Liver (tissue), 10 donors: ENCODE measurements at places on chromosomes 5 and 9.

DNA sequence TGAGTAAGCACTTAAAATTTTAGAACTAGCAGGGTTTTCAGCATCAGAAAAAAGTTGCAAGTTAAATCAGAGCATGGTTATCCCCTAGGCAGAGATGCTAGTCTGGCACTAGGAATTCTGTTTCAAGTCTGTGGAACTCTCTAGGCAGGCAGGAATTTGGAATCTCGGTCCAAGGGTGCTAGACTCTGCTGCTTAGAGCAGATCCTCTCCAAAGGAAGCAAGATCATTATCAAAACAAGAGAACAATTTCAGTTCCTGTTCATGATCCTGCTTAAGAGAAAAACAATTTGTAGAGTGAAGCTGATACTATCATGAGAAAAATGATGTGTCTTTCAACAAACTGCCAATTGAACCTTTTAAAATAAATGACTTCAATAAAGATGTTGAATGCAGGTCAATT, 420.7 kb downstream of the KIF4B start:
- DNase-seq, result no peak

DNA sequence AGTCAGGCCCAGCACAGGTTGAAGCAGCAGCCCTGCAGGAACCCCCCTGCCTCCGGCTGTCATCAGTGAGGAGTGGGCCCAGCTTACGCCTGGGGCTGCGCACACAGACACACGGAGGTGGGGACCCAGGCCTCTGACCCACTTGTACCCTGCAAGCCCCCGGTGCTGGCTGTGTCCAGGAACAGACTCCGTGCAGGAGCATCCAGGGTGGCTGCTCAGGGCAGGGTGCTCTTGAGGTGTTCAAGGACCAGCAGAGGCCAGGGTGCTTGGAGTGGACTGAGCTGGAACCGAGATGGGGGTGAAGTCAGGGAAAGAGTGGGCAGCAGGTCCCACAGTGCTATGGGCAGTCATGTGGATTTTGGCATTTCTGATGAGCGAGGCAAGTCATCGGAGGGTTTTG, 199.5 kb downstream of the CACNA1B start:
- peak; percentile 13 for DNase-seq

DNA sequence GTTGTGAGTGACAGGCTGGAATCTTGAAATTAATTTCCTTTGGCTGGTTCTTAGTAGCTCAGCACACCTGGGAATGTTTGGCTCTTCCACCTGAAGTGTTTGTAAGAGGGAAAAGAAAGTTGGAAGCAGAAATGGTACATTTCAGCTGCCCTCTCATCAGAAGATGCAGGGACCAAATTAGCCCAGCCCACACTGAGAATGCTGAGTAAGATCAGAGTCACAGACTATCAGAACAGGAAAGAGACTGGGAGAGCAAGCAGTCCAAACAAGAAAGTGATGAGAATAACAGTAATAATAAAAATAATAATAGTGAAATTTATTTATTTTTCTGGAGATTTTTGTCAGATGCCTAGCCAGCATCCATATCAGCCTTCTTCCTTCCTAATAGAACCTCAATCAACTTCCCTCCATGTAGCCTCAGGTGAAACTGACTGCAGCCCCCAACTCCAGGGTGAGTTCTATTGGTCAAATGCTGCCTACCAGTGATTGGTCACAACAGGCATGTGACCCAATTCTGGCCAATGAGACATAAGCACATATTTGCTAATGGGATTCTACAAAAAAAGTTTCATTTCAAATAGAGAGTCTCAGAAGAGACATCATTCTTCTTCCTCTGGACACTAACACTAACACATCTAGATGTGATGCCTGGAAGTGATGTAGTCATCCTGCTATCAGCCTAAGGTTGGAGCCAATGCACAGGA, 31.2 kb upstream of the ADRA1B start:
- no peak for DNase-seq

- no peak for DNase-seq
Measured at GRCh38 chr5:131944702-131945550, 537 bp downstream of the MEIKIN start.

DNA sequence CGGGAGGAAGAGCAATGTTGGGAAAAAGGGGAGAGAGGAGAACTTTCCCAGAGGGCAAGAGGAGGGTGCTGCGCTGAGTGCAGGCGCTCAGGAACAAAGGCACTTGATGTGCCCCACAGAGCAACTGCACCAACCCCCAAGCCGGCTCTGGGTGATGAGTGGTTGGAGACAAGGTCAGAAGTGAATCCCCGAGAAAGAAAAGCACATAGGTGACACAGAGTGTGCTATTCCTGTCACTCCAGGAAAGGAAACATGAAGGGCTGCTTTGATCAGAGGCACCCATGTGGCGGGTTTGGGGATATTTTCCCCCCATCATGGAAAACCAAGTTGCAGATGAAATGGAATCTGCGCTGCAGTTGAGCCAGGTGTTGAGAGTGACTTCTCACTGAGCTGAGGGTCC, 20.7 kb upstream of the SLC25A48 start:
- no peak for DNase-seq

DNA sequence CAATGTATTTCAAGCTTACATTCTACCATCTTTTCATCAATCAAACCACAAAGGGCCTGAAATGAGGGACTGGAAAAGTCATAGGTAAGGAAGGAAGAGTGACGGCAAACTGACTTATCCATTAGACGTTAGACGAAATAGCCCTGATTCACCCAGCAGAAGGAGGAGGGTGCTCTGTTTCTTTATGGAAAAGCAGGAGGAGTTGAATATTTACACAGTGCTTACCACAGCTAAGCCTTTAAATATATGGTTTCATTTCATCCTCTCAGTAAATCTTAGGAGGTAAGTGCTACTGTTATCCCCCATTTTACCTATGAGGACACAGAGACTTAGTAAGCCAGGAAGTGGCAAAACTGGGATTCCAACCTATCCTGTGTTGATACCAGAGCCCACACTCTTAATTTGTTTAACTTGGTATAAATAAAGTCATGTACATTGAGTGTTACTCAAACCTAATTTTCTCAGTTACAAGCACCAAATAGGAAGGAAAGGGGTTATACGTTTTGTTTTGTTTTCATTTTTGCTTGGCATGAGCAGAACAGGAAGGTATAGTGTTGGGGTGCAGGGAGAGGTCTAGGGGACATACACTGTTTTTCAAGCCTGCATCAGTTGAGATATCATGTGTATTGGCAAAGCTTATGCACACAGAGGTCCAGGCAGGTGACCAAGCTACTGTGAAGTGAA, 98.1 kb upstream of the IFNK start:
- no peak for DNase-seq

DNA sequence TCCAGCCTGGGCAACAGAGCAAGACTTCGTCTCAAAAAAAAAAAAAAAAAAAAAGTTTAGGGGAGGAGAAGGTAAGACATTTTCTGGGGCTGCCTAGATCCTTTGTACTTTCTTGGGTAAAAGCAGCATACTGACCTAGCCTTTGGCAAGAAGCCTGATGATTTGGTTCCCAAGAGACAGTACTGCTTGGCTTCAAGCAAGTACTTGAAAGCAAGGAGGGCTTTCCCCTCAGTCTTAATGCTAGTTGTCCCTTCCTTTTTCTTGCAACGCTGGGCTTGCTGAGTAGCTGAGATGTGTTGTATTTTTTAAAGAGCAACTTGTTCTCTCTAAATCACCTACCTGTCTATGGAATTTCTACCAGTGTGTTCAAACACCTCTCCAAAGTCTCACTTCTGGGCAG, 76.2 kb downstream of the INSYN2B start:
- no peak for DNase-seq

- DNase-seq, result no peak
Measured at GRCh38 chr9:114612272-114612923, 1.3 kb downstream of the TMEM268 start.

DNA sequence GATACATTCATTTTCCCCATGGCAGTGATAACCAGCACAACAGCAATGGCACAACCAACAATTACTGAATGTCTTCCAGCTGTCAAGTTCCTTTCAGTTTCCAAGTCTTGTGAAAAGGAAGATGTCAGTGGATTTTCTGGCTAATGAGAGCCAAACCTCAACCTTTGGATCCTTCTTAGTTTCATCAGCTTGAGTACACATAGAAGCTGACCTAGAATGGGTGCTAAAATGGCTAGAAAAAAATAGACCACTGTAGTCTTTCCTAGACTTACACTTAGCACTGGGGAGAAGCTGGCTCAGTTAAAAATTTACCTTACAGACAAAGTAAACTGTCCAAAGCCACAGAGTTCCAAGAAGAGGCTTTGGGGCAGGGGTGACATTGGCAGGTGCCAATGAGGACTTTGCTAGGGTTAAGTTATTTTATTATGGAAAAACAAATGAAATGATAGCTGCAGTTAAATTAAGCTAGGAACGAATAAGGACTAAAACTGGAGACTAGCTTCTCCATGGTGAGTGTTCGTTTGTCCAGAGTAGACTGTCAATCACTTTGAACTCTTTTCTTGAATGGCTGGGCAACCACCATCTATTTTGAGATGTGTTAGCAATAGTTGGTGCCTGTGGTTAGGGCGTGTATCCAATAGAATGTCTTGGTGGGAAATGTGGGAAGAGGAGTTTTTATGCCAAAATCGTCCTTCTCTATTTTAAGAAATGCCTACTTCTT, 25.9 kb upstream of the TXN start:
- no peak for DNase-seq

- DNase-seq, result no peak
Measured at GRCh38 chr5:136215812-136216211, 22.9 kb upstream of the SMIM32 start.

- DNase-seq, result no peak
Measured at GRCh38 chr9:70085241-70085640, 41.6 kb downstream of the MAMDC2 start.

DNA sequence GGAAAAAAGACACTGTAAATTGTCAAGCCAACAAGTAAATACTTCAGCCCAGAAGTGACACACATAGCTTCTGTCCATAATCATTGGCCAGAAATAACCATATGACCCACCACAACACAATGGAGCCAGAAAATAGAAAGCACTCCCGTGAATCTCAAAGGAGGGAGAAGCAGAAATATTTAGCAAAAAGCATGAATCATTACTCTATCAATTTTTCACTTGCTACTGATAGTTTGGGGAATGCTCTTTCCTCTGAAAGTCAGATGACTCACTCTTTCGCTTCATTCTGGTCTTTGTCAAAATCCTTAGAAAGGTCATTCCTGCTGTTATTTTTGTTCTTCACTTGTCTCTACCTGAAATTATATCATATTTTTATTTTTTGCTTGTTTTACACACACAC, 312.6 kb downstream of the TMEM232 start:
- no peak for DNase-seq

DNA sequence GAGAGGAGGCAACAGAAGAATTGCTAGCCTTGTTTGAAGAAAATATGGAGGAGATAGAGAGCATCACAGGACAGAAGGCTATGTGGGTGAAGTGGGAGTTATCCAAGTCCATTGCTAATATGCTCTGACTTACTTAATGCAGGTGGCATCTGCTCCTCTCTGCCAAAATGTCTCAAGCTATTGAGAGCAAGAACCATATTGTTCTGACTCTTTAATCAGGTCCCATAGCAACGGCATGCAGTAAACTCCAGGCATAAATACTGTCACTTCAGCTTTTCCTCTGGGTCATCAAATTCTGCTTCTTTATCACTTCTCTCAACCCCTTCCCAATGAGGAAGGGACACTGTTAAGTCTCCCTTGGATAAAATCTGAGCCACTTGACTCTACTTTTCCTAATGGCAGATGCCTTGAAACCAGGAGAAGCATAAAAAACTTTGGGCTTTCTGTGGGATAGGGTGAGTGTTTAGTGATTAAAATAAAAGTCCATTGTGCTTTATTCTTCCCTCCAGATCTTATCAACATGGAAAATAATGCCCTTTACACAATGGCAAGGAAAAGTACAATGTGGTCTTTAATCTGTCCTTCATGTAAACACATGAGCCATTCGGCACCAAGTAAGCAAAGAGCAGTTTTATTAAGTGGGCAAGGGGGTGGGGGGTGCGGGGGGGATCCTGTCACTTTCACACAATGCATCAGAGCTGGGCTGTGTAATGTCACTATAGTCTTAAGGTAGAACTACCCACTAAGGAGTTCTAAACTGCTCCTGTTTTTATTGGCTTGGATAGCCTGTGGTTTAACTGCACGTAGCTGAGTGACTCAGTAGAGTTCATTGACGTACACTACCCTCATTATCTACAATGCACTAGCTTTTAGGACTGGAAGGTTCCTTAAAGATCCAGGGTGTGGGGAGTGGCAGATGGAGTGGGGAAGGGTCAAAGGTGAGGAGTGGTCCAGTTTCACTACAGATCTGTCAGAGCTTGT, 71.0 kb upstream of the TARS1 start:
- no peak for DNase-seq

GRCh38 chr9:1709347-1709746, 305.8 kb upstream of the SMARCA2 start:
- DNase-seq, result no peak

DNA sequence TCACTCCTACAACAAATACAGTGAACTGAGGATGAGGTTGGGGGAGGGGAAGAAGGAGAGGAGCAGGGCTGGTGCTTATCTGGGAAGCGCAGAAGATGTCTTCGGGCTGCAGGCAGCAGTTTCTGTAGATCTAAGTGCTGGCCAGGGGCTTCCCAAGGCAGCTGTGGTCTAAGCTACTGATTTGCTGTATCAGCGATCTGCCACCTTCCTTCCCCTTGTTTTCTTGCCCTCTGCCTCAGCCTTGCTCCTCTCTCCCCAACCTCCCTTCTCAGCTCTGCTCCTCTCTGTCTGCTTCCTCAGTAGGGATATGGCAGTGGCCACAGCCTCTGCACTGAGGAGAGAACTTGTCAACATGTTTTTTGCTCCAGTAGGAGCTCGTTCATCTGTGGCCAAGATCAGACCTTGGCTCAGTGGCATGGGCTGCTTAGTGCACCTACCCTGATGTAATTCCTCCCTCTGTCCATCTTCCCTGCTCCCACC, 42.8 kb upstream of the IL6ST start:
- DNase-seq, result peak; percentile 70

GRCh38 chr5:54867310-54867944, 118.0 kb downstream of the ESM1 start:
- no peak for DNase-seq

GRCh38 chr5:54835647-54836046, 149.7 kb downstream of the ESM1 start:
- DNase-seq, result no peak

DNA sequence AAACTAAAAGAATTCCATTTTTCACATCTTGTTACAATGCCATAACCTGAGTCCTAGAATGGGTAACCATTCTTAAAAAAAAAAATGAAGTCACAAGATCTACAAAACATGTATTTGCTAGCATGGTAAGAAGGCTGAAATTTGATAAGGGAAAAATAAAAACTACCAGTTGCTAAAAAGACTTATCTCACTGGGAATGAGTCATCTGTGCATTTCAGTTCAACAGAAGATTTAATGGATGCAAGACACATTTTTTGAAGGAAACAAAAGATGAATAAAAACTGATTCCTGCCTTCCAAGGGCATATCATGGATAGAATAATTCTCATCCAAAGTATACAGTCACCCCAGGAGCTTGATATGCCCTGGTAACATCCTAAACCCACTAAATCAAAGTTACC, 47.2 kb downstream of the SGTB start:
- no peak for DNase-seq

DNA sequence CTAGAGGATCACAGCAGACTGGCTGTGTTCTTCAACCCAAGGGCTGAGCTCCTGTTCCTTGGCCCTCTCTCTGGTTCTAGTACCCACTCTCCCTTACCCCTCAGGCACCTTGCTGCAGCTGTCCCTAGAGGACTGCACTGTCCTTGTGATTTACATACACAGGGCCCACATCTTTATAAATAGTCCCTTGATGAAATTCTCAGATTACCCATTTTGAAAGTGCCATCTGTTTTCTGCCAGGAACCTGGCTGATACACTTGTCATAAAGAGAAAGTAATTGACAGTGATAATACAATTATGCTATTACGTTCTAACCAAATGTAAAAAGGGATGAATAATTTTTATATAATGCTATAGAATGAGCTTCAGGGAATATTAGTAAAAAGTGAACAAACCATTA, 16.5 kb upstream of the SPARC start:
- DNase-seq, result no peak
